Brain (organoid and tissue), 16 donors: ENCODE measurements at places on chromosomes 1 and 21. TPM values are rescaled to one million over a fixed set of nuclear protein-coding genes. Genes with fewer than 3 reads are reported as not detected.

DNA sequence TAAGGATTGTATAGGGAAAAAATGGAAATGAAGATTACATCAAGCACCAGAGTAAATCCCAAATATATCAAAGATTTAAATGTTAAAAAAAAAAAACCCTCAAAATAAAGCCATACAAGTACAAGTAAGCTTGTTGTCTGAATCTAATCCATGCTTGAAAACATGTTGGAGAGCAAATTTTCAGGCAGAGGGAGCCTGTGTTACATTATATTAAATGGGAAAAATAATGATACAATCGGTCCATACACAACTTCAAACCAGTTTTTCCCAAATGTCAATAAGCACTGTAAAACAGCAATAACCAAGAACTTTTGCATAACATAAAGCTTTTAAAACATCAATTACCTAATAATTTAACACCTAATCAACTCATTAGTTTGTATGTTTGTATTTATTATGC is 949.4 kb upstream of the ADGRL4 start:
- DNase-seq = no peak

GRCh38 chr1:16981269-16981849 is 939 bp upstream of the MFAP2 start:
- no peak for DNase-seq

GRCh38 chr1:112879834-112880233 is 76.2 kb downstream of the SLC16A1 start:
- DNase-seq = no peak

DNA sequence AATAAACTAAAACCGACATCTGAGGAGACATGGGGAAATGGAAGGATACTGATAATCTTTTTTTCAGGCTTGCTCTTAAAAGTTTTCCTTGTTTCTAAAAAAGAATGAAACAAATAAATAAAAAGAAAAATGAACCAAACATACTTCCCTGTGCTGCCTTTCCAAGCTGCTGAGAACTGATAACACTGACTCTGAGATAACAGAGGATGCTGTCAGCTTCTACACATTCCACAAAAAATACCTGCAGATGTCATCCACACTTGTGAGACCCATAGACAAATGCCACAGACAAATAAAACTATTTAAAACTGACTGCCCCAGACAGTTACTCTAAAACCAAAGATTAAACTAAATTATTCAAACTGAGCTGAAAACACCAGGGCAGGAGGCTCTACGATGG is 12.0 kb upstream of the OR6K3 start:
- no peak for DNase-seq

- DNase-seq = no peak
Measured at GRCh38 chr1:239816081-239816782, 275.5 kb upstream of the FMN2 start.

- no peak for DNase-seq
Measured at GRCh38 chr1:198558402-198558801, 17.9 kb upstream of the ATP6V1G3 start.

DNA sequence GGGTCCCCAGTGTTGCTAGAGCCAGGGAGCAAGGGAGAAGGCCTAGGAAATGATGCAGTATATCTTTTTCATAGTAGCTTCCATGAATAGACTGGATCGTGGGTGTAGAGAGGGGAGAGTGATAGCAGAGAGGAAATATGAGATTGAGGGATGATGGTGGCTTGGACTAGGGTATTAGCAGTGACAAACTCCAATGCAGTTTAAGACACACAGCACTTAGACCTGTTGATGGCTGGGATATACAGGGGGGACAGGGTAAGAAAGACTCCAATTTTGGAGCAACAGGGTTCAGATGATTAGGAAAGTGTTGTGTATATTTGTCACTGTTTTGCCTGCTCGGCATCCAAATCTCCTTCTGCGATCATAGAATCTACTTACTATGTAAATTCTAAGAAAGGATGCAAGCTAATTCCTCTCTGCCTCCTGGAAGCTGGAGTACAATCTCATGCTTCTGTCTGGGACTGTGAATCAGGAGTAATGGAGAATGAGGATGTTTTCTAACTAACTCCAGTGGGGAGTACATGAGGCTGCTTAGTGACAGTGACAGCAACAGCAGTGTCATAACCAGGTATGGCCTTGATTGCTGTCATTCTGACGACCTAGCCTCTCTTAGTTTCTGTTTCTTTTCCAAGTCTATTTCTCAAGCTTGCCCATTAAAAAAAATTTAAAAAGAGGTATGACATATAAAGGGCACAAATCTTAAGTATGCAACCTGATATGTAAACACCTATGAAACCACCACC is 47.5 kb downstream of the SYDE2 start:
- DNase-seq = no peak

Gene TTC24
- not detected for polyA plus RNA-seq

Gene LRRN2
- 9.2 TPM for polyA plus RNA-seq
